Melanocyte of skin (primary cell): ENCODE measurements at places on chromosomes 1 and 21. TPM values are rescaled to one million over a fixed set of nuclear protein-coding genes. Genes with fewer than 3 reads are reported as not detected.

Gene SYPL2
- 0.33 and 0.46 TPM in 2 replicates for total RNA-seq

Gene DEGS1
- total RNA-seq = 99.6 and 101 TPM in 2 replicates

Gene VN1R5
- not detected in 2 replicates for total RNA-seq

Gene LCE2B
- not detected in 2 replicates for total RNA-seq

Gene CFAP45
- total RNA-seq = under 0.01 TPM in 1 of 2 replicates, not detected in the other

Gene ATP6V1G3
- not detected in 2 replicates for total RNA-seq

Gene ASCL5
- not detected in 2 replicates for total RNA-seq

Gene AZIN2
- 14.2 and 23.6 TPM in 2 replicates for total RNA-seq

Gene FOXD3
- 15.1 and 15.3 TPM in 2 replicates for total RNA-seq

Gene UBE2U
- total RNA-seq = under 0.01 TPM in 1 of 2 replicates, not detected in the other

Gene BSND
- total RNA-seq = not detected in 2 replicates

Gene SPTA1
- under 0.01 and 0.15 TPM in 2 replicates for total RNA-seq

Gene SPRR2A
- total RNA-seq = not detected in 2 replicates

Gene MR1
- total RNA-seq = 23.3 and 28.2 TPM in 2 replicates

Gene LCE4A
- total RNA-seq = not detected in 2 replicates

Gene TSTD1
- 2.7 and 32.4 TPM in 2 replicates for total RNA-seq

Gene KRTAP19-3
- total RNA-seq = not detected in 2 replicates

Gene CTSS
- 15.3 and 55.7 TPM in 2 replicates for total RNA-seq

Gene PSMA5
- 58.8 and 66.9 TPM in 2 replicates for total RNA-seq

Gene IL20
- total RNA-seq = 0.31 TPM in 1 of 2 replicates, not detected in the other

Gene PGLYRP3
- total RNA-seq = not detected in 2 replicates

Gene ROR1
- 2.8 and 5.8 TPM in 2 replicates for total RNA-seq

Gene ALPL
- total RNA-seq = 0.33 TPM in 1 of 2 replicates, not detected in the other

Gene PAQR6
- total RNA-seq = 1.4 and 1.8 TPM in 2 replicates

Gene CELA2A
- not detected in 2 replicates for total RNA-seq

Gene CFHR3
- under 0.01 TPM in 1 of 2 replicates, not detected in the other for total RNA-seq

Gene DNAJC6
- 6.7 and 8.2 TPM in 2 replicates for total RNA-seq

Gene S100A9
- total RNA-seq = not detected in 2 replicates

Gene TSPEAR
- total RNA-seq = not detected in 2 replicates

Gene ZMPSTE24
- total RNA-seq = 55.7 and 73.4 TPM in 2 replicates

Gene RHEX
- total RNA-seq = not detected in 2 replicates

Gene APOBEC4
- total RNA-seq = not detected in 2 replicates

Gene RORC
- total RNA-seq = not detected in 2 replicates

Gene SPAG17
- not detected in 2 replicates for total RNA-seq

Gene GPR25
- total RNA-seq = not detected in 2 replicates

Gene MTARC2
- total RNA-seq = 5.3 and 6.6 TPM in 2 replicates

Gene NHLH1
- total RNA-seq = under 0.01 TPM in 1 of 2 replicates, not detected in the other

Gene ASTN1
- total RNA-seq = not detected in 2 replicates

Gene C4BPA
- not detected in 2 replicates for total RNA-seq

Gene NLRP3
- total RNA-seq = 0.33 TPM in 1 of 2 replicates, not detected in the other

Gene KRTAP12-3
- not detected in 2 replicates for total RNA-seq

Gene OLIG2
- total RNA-seq = not detected in 2 replicates

Gene PLPP3
- total RNA-seq = 3.4 and 5.8 TPM in 2 replicates
